ENCODE measurements at places on chromosomes 6 and 20.
A peak's percentile ranks its signal among the peaks of the same experiment; 100 is the strongest.

- no peak for DNase-seq
Observed at GRCh38 chr20:50392138-50392866, 117.9 kb upstream of the PTPN1 start.

DNA sequence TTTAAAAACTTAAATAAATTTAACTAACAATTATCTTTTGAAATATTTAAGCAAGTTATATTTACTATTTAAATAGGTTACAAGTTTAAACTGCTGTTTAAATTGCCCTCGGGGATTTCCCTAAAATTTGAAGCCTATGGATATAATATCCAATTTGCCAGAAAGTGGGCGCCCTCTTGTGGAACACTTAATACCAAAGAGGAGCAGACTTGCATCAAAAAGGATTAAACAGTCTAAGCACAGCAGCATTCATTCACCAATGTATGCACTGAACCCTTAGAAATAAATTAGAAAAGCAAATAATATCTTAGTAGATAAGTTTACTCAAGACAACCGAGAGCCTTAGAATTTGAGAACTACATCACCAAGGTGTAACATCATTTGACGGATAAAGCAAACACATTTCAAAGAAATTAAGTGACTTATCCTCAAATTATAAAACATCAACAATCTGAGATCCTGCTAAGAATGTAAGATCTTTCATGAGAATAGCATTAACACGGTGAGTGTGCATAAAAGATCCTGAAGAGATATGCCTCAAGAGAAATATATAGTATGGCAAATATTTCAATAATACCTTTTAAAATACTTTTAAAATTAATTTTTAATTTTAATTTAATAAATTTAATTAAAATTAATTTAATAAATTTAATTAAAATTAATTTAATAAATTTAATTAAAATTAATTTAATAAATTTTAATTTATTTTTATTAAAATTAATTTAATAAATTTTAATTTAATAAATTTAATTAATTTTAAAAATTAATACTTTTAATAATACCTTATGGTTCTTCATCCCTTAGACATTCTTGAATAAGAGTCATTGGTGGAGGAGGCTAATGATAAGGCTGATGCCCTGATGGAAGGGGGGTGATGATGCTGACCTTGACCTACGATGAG is 11.5 kb upstream of the MEP1A start:
- DNase-seq, result peak; percentile 34

DNA sequence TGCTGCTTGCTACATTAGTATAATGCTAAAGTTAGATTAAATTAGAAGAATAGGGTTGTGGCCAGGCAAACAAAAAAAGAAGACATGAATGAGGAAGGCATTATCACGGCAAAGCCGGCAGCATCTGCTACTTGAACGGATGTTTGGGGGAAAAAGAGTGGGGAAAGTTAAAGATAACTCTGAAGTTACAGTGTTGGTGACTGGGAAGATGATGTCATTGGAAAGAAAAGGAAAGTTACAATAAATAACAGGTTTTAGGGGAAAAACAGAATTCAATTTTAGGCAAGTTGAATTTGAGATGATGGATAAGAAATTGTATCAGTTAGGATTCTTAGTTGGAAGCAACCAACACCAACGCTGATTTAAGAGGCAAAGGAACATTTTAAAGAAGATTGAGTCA is 74.2 kb upstream of the NRN1 start:
- DNase-seq, result no peak

DNA sequence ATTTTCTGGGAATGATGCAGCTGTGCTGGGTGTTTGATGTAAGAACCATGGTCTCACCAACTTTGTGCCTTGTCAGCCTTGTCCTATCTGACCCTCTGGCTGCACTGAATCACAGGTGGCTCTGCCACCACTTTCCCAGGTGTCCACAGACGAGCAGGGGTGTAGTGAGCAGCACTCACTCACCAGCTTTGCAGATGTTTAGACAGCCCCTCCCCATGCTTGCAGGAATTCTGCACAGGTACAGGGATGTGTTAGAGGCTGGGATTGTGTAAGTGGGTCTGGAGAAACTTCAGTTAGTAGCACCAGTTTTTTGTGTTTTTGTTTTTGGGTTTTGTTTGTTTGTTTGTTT is 88.2 kb upstream of the NAA20 start:
- DNase-seq, result no peak

- no peak for DNase-seq
Observed at GRCh38 chr20:6708010-6708409, 59.5 kb upstream of the BMP2 start.

- DNase-seq, result no peak
Observed at GRCh38 chr6:35897486-35897885, 23.4 kb downstream of the SRPK1 start.

GRCh38 chr6:39330476-39330875 is 8.0 kb upstream of the KCNK16 start:
- no peak for DNase-seq

DNA sequence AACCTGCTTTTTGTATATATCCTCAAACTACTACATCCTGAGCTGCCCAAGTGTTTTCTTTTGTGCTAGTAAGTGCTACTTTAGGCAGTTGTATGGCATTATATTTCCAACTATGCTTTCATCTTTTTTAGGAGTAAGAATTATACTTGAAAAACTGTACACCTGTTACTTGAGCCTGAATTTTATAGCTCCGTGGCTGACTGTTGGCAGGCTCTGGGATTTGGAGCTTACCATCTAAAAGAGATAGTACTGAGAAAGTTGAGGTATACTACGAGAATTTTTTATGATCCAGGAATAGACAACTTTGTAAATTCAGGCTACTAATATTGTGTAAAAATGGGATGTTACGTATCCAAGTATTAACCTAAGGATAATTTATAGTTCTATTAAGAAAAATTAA is 32.4 kb downstream of the RNF217 start:
- DNase-seq, result no peak

DNA sequence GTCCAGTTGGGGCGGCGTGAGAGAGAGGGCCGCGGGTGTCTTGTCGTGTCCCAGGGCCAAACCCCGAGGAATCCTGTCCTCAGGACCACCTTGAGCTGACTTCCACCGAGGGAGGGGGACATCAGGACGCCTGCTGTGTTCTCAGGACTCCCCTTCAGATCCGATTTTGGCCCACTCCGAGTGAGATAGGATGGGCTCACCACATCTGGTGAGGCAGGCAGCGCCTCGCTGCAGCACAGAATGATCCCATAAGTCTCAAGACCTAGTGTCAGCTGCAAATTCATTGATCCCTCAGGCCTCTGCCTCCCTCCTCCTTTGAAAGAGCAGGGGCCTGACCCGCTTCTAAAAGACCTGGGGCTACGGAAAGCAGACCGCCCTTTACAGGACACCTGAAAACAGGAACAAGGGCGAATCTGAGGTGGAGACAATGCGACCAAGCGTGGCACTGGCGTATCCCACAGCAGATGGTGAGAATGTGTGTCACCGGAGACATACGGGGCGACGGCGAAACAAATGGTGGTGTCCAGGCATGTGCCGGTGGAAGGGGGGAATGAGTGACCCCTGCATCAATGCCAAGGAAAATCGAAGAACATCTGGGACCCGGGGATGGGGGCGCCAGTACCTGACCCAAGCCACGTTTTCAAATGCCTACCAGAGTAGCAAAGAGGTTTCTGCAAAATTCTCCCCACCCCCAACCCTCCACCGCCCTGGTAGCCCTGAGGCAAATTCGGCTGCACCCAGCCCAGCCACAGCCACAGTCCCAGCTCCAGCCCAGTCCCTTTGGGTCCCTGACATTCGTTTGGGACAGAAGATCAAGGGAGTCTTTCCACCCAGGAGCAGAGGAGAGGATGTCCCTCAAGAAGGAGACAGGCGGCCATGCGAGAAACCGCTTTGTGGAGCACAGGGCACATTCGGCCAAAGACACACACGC is 162.1 kb upstream of the ZNF337 start:
- no peak for DNase-seq

DNA sequence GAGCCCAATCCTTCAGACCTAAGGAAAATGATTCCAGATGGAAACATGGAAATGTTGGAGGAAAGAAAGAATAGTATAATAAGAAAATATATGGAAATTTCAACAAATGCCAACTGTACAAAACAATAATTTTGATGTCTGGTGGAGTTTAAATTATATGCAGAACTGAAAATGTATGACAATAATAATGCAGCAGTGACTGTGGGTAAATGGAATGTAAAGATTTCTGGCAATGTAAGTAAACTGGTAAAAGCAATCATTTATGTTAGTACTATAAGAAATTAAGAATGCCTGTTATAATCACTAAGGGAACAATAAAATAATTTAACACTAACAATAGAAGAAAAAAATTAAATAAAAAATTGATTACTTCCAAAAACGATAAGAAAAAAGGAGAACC is 89.0 kb downstream of the EDN1 start:
- DNase-seq, result no peak

GRCh38 chr6:79797912-79798311 is 149.4 kb downstream of the ELOVL4 start:
- DNase-seq, result no peak

DNA sequence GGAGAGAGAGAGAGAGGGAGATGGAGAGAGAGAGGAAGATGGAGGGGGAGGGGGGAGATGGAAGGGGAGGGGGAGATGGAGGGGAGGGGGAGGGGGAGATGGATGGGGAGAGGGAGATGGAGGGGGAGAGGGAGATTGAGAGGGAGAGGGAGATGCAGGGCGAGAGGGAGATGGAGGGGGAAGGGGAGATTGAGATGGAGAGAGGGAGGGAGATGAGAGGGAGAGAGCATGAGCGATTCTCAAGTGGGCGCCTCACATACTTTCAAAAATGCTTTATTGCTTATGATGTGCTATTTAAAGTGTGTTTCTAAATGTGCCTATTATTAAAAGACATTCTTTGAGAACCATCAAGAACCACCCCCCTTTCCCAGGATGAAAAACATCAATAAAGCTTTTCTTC is 43.7 kb upstream of the DACT2 start:
- DNase-seq, result no peak

GRCh38 chr6:89433252-89434149 is 549 bp downstream of the ANKRD6 start:
- DNase-seq, result no peak

DNA sequence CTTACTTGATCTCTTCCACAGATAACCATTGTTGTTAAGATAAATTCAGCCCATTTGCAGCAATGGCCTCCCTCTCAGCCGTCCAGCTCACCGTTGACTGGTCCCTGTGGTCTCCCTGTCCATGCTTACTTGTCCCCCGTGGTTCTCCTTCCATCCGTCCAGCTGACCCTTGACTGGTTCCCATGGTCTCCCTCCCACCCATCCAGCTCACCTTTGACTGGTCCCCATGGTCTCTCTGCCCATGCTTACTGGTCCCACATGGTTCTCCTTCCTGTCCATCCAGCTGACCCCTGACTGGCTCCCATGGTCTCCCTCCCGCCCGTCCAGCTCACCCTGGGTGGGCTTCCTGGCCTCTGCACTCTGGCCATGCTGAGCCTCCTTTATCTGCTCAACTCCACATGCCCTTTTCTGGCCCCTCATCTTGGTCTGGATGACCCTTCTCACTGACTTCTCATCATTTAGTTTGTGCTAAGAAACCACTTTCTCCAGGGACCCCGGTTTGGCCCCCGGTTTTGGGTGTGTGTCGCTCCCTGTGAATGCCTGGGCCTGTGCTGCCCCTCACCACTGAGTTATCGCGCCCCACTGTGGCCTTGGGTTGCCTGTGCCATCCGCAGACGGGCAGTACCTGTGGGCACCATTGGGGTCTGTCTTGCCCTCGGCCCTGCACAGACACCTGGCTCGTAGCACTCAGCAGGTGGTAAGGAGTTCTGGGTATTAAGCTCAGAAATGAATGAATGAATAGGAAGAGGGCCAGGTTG is 146.4 kb downstream of the ERMARD start:
- DNase-seq, result no peak

- DNase-seq, result no peak
Observed at GRCh38 chr20:51586005-51586440, 43.5 kb upstream of the NFATC2 start.

- DNase-seq, result no peak
Observed at GRCh38 chr20:24444526-24445190, 24.8 kb upstream of the SYNDIG1 start.

DNA sequence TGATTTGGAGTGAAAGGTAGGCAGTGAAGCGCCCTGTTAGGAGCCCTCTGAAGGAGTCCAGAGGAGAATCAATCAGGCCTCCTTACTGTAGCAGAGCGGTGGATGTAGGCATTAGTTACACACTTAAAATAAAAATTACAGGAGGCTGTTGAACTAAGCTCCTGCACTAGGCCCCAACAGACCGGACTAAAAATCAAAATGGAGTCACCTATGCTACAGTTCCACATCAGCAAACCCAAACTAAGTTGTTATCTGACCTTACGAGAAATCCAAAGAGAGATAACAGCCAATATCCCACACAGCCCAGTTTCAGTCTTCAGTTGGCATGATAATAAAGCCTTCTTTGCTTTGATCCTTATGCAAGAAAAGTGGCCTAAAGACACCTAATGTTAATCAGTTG is 26.8 kb downstream of the SGK1 start:
- no peak for DNase-seq

DNA sequence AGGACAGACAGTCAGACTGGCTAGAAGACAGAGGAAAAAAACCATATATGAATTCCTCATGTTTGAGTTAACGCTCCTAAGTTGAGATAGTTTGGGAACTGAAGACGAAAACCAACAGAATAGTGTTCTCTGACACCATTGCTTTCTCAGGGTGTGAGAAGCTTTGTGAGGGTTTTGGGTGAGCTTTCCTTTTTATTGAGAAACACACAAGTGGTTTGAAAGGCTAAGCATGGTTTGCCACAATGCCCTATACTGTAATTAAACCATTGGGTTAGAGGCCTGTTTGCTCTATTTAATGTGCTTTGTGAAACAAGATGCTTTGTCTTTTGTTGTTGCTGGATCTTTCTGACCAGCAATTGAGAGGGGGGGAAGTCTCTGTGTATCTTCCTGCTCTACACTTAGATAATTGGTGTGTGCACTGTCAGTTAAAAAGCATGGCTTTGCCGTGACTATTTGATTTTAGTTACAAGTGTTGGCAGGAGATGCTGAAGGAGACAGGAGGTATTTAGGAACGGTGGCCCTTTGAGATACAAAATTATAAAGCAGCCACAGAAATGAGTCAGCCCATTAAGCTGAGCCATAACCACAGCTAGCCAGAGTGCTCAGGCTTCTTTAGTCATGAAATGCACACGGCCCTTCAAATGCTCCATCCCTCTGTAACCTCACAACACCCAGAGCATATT is 273.0 kb upstream of the PREP start:
- no peak for DNase-seq

DNA sequence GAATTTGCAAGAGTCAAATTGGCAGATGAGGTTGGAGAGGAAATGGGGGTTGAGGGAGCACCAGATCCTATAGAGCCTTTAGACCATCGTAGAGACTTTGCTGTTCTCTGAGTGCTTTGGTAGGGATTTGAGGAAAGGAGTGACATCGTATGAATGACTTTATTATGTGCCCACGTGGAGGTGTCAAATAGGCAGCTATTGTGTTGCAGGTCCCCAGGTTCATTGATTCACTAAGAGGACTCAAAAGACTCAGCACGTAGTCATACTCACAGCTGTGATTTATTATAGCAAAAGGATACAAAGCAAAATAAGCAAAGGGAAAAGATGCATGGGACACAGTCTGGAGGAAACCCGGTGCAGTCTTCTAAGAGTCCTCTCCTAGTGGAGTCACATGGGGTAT is 2.2 kb downstream of the MTRES1 start:
- DNase-seq, result no peak
